ENCODE measurements at places on chromosomes 5 and 9.

DNA sequence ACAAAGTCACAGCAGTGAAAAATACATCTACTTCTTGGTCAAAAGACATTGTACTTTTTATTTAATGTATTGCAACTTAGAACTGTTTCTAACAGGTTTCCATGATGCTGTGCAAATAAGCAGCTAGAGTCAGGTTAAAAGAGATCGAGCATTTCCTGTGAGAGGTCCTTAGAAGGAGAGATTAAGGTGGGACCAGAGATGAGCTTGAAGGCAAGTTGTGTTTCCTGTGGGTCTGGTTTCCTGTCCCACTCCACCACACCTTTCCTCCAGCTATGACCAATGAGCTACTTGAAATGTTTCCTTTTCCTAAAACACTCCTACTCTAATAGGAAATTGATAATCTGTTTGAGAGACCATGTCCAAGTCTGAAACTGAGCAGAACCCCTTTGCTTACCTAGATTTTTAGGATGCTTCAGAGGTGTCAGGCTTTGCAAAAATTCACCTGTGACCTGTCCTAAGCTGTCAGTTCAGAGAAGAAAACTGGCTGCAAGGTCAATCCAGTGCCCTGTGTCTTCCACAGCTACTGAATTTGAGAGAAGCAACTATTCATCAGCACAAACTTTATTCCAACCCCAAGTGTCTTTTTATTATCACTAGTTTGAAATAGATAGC is 13.1 kb upstream of the RLN1 start:
- no peak for DNase-seq

DNA sequence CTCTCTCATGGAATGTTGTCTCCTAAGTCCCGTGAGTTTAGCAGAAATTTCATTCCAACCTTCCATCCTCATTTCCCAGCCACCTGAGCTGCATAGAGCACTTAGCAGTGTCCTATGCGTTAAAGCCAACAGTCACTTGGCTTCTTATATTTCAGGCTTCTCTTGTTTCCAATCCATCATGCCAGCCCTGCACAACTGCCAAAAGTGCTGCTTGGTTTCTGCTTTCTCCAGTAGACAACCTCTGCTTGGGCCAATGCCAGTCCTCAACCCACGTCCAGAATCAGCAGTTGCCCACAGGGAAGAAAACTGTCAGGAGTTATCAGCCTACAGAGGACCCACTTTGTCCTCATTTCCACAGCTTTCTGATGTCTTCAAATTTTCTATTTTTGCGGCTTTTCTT is 42.5 kb downstream of the KCNIP1 start:
- no peak for DNase-seq

GRCh38 chr9:87707805-87708506 is 18.0 kb upstream of the CTSL start:
- DNase-seq: no peak

GRCh38 chr5:36613771-36614656 is 7.6 kb downstream of the SLC1A3 start:
- DNase-seq: no peak

- DNase-seq: no peak
Measured at GRCh38 chr5:175895686-175896102, 24.3 kb downstream of the CPLX2 start.

DNA sequence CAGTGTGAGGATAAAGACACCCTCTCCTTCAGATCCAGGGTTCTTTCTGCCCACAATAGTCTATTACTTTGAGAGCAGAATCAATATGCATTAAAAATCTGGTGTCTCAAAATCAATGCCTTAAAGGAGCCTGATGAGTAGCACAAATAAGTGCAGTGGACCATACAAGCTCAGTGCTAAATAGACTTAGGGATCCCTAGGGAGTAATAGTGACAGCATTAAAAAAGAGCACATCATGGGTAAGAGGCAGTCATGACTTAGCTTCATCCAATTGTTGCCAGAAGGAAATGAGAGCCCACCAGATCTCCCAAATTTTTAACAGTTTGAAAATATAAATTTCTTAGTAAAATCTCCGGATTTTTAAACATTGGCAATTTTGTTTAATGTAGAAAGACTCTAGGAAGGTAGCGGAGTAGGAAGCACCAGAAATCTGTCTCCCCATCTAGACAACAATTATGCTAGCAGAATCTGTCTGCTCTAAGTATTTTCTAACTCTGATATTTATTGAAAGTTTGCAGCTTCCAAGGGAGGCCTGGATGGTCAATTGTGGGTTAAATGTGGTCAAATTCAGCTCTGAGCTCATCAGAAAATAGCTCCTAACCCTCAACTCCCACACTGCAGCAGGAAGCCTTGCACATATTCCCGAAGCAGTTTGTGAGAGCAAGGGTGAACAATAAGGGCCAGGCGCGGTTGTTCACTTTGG is 443.9 kb downstream of the TLE1 start:
- DNase-seq: no peak

DNA sequence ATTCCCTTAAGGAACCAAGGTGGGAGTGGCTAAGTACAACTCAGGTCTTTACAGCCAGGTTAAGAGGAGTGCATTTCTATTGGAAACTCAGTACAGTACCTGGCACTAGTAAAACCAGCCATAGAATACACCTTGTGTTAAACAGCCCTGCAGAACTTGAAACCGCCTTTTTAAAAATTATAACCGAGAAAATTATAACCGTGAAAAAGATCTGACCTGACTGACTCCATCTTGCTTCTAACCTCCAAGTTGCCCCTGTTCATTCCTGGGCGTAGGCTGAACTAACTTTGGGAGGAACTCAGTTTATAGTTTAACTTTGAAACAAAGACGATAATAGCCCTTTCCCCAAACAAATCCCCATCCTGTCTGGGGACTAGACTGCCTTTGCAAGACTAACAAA is 132.3 kb downstream of the SUSD1 start:
- no peak for DNase-seq

GRCh38 chr9:89379508-89380115 is 61.3 kb downstream of the SECISBP2 start:
- DNase-seq: no peak

Measured in NCI-H524 treated with DMSO at 0.1 percent for 48 hours (cell line).